Thyroid gland (tissue), 4 donors: ENCODE measurements at places on chromosomes 12 and 14. TPM values are rescaled to one million over a fixed set of nuclear protein-coding genes. Genes with fewer than 3 reads are reported as not detected.
A peak's percentile ranks its signal among the peaks of the same experiment; 100 is the strongest.

Gene GLRX5
- total RNA-seq: 43.9 TPM

- H3K27ac ChIP-seq: no peak overlapping the region
- H3K27me3 ChIP-seq: no peaks in the 10 kb centered on the region
- H3K4me1 ChIP-seq: peaks cover 6% of the 10 kb centered on the region
- H3K36me3 ChIP-seq: no peaks in the 10 kb centered on the region
Observed at GRCh38 chr12:108043750-108044533, 85.1 kb upstream of the WSCD2 start.

DNA sequence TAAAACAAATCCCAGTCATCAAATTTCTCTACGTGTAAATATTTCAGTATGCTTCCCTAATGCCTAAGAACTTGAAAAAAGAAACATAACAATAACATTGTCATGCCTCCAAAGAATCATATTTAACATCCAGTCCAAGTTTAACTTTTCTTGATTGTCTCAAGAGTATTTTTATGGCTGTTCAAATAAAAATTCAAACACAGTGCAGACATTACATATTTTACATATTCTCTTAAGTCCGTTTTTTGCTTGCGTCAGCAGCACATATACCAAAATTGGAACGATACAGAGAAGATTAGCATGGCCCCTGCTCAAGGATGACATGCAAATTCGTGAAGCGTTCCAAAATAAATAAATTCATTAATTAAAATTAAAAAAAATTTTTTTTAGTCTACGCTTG, 23.3 kb upstream of the EEA1 start:
- no peaks in the 10 kb centered on the region for H3K27me3 ChIP-seq
- H3K4me1 ChIP-seq: no peaks in the 10 kb centered on the region
- H3K27ac ChIP-seq: no peak overlapping the region
- H3K36me3 ChIP-seq: no peaks in the 10 kb centered on the region
- no peak for DNase-seq
- H3K4me3 ChIP-seq: no peak overlapping the region

GRCh38 chr12:24049101-24049500, 99.6 kb upstream of the SOX5 start:
- no peak overlapping the region for H3K4me3 ChIP-seq
- DNase-seq: no peak
- no peaks in the 10 kb centered on the region for H3K36me3 ChIP-seq
- no peaks in the 10 kb centered on the region for H3K27me3 ChIP-seq

- no peak for DNase-seq
- H3K27ac ChIP-seq: peak overlapping the region; percentile 85
- no peaks in the 10 kb centered on the region for H3K36me3 ChIP-seq
- H3K4me3 ChIP-seq: no peak overlapping the region
Observed at GRCh38 chr14:36450550-36450949, 69.5 kb downstream of the NKX2-1 start.

DNA sequence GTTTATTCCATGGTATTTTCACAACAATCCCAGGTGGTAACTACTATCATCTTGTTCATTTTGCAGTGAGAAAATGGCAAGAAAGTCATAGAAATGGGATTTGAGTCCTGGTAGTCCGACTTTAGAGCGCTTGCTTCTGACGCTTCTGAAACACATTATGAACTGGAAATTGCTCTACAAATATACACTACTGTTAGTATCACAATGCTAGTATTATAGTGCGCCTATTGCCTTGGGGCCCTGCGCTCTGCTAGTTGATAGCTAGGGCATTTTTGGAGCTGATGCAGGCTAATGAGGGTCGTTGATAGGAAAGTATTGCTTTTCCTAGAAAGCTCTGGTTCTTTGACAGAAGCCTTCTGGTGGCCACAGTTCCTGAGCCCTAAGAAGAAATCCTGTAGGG, 61.0 kb downstream of the ETV6 start:
- H3K4me3 ChIP-seq: no peak overlapping the region
- no peaks in the 10 kb centered on the region for H3K36me3 ChIP-seq
- H3K4me1 ChIP-seq: peaks cover 57% of the 10 kb centered on the region

GRCh38 chr12:103691063-103691462, 104.0 kb downstream of the STAB2 start:
- no peak overlapping the region for H3K27ac ChIP-seq
- no peaks in the 10 kb centered on the region for H3K27me3 ChIP-seq
- no peak overlapping the region for H3K4me3 ChIP-seq
- H3K36me3 ChIP-seq: no peaks in the 10 kb centered on the region
- no peak for DNase-seq

GRCh38 chr14:74691456-74691855, 21.4 kb downstream of the AREL1 start:
- H3K36me3 ChIP-seq: peaks cover 14% of the 10 kb centered on the region
- H3K4me3 ChIP-seq: no peak overlapping the region
- H3K4me1 ChIP-seq: peaks cover 10% of the 10 kb centered on the region
- no peak overlapping the region for H3K27ac ChIP-seq
- DNase-seq: no peak

Gene GPR135
- 12.9 TPM for total RNA-seq

DNA sequence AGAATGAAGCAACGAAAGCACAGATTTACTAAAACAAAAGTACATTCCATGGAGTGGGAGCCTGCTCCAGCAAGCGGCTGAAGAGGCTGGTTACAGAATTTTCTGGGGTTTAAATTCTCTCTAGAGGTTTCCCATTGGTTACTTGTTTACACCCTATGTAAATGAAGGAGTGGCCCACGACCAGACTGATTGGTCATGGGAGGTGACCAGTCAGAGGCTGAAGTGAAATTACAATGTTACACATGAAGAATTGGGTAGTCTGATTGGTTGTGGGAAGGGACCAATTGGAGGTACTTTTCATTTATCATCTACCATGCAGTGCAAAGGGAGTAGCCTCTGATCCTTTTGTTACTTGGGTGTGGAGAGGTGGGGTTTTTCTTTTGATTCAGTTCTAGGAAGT, 36.2 kb upstream of the APPL2 start:
- no peak overlapping the region for H3K27ac ChIP-seq
- H3K36me3 ChIP-seq: no peaks in the 10 kb centered on the region
- no peak overlapping the region for H3K4me3 ChIP-seq
- H3K4me1 ChIP-seq: no peaks in the 10 kb centered on the region

GRCh38 chr14:49581209-49582112, 4.7 kb downstream of the RPS29 start:
- no peaks in the 10 kb centered on the region for H3K27me3 ChIP-seq
- peaks cover 13% of the 10 kb centered on the region for H3K4me1 ChIP-seq
- peaks cover 8% of the 10 kb centered on the region for H3K36me3 ChIP-seq
- H3K4me3 ChIP-seq: no peak overlapping the region
- no peak for DNase-seq
- no peak overlapping the region for H3K27ac ChIP-seq

- peak overlapping the region; percentile 96 for H3K27ac ChIP-seq
- peaks cover 41% of the 10 kb centered on the region for H3K36me3 ChIP-seq
- peak overlapping the region; percentile 67 for H3K4me3 ChIP-seq
- DNase-seq: peak; percentile 47
- peaks cover 35% of the 10 kb centered on the region for H3K4me1 ChIP-seq
- H3K27me3 ChIP-seq: no peaks in the 10 kb centered on the region
Observed at GRCh38 chr14:102085948-102086708, 716 bp downstream of the HSP90AA1 start.

DNA sequence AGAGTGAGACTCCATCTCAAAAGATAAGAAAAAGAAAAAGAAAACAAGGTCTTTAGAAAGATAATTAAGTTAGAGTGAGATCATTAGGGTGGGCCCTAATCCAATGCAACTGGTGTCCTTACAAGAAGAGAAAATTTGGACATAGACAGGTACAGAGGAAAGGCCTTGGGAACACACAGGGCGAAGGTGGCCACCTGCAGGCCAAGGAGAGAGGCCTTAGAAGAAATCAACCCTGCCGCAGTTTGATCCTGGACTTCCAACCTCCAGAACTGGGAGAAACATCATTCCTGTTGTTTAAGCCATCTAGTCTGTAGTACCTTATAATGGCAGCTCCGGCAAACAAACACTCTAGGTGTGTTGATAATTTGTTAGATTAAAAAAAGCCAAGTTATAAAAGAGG, 491.9 kb downstream of the MED13L start:
- H3K36me3 ChIP-seq: no peaks in the 10 kb centered on the region
- H3K4me3 ChIP-seq: no peak overlapping the region
